ENCODE measurements at places on chromosomes 5 and 9. TPM values are rescaled to one million over a fixed set of nuclear protein-coding genes. Genes with fewer than 3 reads are reported as not detected.

DNA sequence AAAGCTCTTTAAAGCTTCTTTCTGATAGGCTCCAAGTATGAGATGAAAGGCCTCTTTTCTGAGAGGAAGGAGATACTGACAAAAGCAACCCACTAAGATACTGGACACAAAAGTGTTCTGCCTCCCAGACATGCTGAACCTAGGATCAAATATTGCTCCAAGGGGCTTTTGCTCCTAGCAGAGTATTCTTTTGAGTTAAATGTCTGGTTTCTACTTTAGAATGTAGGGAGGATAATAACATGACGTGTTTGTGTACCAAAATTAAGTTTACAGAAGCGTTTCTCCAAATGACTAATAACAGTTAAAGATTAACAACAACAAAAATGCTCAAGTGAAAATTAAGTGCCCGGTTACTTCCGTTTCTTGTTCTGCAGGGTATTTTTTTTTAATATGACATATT, 2293.3 kb upstream of the C9orf72 start:
- DNase-seq: no peak

GRCh38 chr5:56176871-56177533, 56.1 kb downstream of the ANKRD55 start:
- DNase-seq: no peak

GRCh38 chr9:70816891-70817290, 304.5 kb downstream of the TRPM3 start:
- no peak for DNase-seq

DNA sequence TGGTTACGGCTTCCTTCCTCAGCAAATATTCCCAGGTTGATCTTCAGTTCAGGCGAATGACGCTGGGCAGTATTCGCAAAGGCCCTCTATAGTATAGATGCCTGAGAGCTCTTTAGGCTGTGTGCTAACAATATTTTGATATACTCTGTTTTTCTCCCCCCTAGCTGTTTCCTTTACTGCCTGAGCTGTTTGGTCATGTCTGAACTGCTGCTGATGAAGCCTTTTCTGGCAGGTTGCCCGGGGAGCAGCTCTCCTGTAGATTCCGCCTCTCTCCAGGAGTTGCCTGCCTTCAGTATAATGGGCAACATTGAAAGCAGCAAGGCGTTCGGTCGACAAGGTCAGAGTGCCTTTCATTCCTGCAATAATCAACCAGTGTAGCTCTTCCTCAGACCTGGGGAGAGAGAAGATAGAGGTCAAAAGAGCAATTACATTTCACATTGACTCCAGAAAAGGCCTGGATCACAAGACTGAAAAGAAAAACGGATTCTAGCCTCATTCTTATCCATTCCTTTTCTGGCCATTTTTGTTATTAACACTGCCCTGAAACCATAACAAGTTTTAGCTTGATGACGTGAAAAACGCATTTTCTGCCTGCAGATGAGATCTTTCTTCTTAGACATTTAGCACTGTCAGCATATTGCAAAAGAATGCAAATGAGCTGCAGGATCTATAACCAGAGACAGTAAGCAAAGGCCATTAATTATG, 60.1 kb upstream of the ZNF608 start:
- DNase-seq: peak; percentile 90

Gene CATSPER3
- polyA plus RNA-seq: 0.59 TPM

- DNase-seq: no peak
Measured at GRCh38 chr5:38858839-38859238, 13.0 kb downstream of the OSMR start.

GRCh38 chr9:114621561-114621960, 10.5 kb downstream of the TMEM268 start:
- DNase-seq: no peak

DNA sequence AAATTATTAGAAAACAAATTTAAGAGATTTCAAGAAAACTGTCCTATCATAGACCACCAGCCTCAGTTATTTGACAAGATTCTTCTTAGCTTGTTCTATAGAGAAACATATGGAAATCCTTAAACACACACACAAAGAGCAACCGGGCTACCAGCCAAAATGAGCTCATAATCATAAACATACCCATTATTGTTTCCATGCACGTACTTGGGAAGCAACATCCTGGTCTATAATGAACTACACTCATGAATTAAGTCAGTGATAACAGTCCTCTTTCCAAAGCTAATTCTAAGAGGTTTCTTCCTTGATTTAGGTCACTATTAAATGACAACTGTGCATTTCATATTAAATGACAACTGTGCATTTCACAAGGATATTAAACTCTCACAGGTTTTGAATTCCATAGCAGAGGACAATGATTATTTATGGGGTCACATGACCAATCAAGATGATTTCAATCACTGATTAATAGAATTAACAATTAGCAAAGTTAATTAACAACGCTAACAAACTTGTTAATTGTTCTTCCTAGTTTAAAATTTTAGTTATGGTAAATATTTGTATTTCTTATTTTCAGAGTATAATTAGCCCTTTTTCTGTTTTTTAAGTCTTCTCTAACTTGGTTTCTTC, 77.0 kb downstream of the OXCT1 start:
- peak; percentile 49 for DNase-seq

GRCh38 chr5:56814361-56814962, 887 bp upstream of the MAP3K1 start:
- DNase-seq: peak; percentile 28

GRCh38 chr9:21395778-21396717, 10.8 kb upstream of the IFNA2 start:
- peak; percentile 69 for DNase-seq

- no peak for DNase-seq
Measured at GRCh38 chr5:65014769-65015168, 246.0 kb downstream of the CWC27 start.

DNA sequence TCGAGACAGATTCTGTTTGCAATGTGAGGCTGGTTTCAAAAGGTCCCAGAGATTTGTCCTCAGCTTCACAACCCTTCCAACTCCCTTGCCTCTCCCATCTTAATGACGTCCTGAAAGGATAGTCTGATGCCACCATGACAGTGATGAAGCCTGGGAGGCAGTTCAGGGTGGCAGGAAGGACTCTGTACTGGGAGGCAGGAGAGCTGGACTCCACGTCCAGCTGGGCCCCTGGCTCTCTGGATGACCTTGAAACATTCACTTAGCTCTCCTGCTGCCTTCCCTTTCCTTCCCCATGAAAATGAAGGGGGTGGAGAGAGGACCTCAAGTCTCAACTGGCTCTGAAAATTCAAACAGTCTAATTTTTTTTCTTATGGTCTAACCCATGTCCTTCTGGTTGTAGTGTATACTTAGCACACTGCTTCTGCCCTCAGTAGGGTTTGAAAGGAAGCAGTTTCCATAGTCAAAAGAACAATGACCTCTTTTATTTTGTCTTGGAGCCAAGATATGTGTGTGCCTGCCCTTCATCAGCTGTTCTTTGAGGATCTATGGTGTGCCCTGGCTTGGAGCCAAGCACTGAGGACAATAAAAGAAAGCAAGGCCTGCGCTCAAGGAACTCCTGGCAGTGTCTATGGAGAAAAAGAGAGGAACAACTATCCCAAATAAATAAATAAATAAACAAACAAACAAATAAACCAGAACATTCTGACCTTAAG, 188.3 kb downstream of the GRIA1 start:
- DNase-seq: no peak

Gene ANKRD34B
- polyA plus RNA-seq: not detected

Gene PRLR
- polyA plus RNA-seq: 24.7 TPM

GRCh38 chr5:167219298-167219697, 1072.1 kb upstream of the WWC1 start:
- DNase-seq: no peak

DNA sequence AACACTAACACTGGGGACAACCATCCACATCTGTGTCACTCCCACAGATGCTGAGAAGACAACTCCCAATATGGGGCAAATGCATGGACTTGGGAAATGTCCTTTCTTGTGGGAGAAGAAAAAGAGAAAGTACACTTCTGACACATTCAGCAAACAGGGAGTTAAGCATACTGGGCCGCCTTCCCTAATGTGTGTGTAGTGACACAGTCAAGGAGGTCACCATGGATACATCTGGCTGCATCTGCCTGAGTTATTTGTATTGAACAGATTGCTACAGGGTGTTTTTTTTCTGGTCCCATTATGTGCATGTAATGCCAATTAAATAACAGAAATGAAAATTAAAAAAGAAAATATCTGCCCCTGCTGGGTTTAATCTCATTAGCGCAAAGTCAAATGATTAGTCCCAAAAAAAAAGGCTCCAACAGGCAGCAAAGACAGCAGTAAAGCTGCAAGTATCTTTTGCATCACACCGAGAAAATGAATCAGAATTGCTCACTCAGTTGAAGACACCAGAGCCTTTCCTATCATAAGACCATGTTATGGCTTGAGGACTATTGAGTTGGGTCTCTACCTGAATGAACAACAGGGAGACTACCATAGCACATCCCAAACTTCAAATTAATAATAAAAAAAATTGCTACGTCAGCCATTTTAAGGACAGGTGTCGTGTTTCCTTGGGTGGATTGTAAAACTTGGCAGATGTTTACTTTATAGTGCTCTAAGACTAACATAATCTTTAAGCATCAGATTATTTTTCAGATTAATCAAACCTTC, 395.9 kb downstream of the DTWD2 start:
- DNase-seq: no peak

Gene PLPP7
- 0.92 TPM for polyA plus RNA-seq

DNA sequence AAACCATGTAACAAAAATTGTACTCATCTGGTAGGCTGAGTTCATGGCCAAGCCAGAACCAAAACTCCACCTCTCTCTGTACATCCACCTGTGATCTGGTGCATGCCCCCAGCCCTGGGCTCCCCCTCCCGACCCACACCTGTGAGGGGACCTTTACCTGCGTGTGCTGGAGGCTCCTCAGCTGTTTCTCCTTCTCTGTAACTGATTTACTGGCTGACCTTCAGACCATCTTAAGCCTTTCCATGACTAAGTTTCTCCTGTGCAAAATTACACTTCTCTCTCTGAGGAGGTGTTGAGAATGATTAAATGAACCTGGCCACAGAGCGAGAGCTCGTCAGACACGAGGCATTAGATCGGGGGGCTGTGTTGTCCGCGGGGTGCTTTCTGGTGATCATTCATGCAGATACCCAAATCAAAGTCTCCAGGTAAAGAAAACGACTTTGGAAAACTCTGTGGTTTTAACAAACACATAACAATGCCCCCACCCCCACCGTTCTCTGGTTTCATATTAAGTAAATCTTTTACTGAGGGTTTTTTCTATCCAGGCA, 136.4 kb downstream of the SEMA5A start:
- DNase-seq: peak; percentile 63

Gene POU5F2
- polyA plus RNA-seq: 0.55 TPM

Gene NKD2
- 9.1 TPM for polyA plus RNA-seq

GRCh38 chr9:109012009-109012875, 1.1 kb downstream of the CTNNAL1 start:
- DNase-seq: peak; percentile 83

Gene PLAC8L1
- polyA plus RNA-seq: 0.52 TPM

- DNase-seq: no peak
Measured at GRCh38 chr5:53971131-53971530, 339.2 kb downstream of the ARL15 start.

DNA sequence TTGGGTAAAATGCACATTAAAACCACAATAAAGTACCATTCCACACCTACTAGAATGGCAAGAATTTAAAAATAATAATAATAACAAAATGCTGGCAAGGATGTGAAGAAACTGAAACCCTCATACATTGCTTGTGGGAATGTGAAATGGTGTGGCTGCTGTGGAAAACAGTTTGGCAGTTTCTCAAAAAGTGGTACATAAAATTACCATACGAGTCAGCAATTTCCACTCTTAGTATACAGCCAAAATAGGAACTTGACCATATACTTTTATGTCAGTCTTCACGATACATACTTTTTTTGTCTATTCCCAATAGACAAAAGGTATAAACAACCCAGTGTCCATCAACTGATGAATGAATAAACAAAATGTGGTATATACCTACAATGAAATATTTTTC, 15.6 kb downstream of the FKBP15 start:
- no peak for DNase-seq

Gene SLC27A6
- 6.0 TPM for polyA plus RNA-seq
